ENCODE measurements at places on chromosomes 12 and 14.

- H3K4me1 ChIP-seq = no peaks in the 10 kb centered on the region
- no peaks in the 10 kb centered on the region for H3K27me3 ChIP-seq
- no peak overlapping the region for H3K4me3 ChIP-seq
- no peak for DNase-seq
- H3K27ac ChIP-seq = no peak overlapping the region
Observed at GRCh38 chr12:115070313-115070712, 386.3 kb upstream of the TBX3 start.

- no peak overlapping the region for H3K27ac ChIP-seq
- H3K4me1 ChIP-seq = no peaks in the 10 kb centered on the region
- no peaks in the 10 kb centered on the region for H3K27me3 ChIP-seq
- DNase-seq = no peak
- H3K4me3 ChIP-seq = no peak overlapping the region
Observed at GRCh38 chr12:49274396-49275069, 9.7 kb downstream of the TUBA1C start.

DNA sequence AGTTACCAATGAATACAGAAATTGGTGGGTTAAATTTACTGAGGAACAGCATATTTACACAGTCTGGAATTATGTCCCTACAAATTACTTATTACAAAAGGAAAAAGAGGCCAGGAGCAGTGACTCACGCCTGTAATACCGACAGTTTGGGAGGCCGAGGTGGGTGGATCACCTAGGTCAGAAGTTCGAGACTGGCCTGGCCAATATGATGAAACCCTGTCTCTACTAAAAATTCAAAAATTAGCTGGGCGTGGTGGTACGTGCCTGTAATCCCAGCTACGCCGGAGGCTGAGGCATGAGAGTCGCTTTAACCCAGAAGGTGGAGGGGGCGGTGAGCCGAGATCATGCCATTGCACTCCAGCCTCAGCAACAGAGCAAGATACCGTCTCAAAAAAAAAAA, 52.6 kb downstream of the HECTD1 start:
- H3K27ac ChIP-seq = no peak overlapping the region
- no peak for DNase-seq
- no peak overlapping the region for H3K4me3 ChIP-seq

DNA sequence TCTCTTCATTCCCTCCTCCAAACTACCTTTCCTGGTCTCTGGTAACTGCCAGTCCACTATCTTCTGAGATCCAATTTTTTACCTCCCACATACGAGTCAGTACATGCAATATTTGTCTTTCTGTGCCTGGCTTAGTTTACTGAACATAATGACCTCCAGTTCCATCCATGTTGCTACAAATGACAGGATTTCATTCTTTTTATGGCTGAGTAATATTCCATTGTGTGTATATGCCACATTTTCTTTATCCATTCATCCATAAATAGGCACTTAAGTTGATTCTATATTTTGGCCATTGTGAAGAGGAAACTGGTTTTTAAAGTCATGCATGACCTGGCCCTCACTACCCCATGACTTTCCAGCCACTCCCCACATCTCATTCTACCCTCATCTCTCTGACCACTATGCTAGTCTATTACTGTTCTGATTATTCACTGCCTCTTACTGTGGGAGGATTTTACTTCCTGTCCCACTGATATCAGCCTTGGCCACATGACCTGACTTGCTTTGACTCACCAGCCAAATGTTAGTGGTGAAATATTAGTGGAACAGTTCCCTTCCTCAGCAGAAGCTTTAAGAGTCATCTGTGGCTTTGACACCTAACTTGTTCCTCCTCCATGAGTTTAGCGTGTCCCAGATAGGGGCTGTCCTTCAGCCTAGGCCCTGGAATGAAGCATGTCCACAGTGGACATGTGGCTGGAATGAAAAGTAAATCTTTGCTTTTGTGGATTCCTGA, 52.2 kb downstream of the GOLGA5 start:
- DNase-seq = no peak
- no peak overlapping the region for H3K4me3 ChIP-seq
- H3K36me3 ChIP-seq = no peaks in the 10 kb centered on the region
- no peaks in the 10 kb centered on the region for H3K27me3 ChIP-seq
- H3K27ac ChIP-seq = no peak overlapping the region

- H3K27me3 ChIP-seq = no peaks in the 10 kb centered on the region
- H3K4me1 ChIP-seq = no peaks in the 10 kb centered on the region
- no peaks in the 10 kb centered on the region for H3K36me3 ChIP-seq
Observed at GRCh38 chr12:131122631-131123030, 168.9 kb downstream of the ADGRD1 start.

DNA sequence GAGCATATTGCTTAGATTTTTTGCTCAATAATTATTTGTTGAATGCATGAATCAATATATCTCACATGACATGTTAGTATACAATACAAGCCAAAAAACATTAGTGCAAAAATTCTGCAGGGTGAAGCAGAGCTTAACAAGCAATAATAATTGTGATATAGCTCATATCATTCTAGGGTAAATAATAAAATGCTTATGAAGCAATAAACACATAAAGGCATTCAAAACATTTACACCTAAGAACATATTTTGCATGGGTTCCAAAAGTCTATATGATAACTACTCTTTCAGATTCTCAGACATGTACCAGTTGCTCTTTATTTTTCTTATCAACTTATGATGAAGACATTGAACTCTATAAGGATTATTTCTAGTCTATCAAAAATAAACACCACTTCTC, 886.2 kb downstream of the TRHDE start:
- H3K27me3 ChIP-seq = no peaks in the 10 kb centered on the region
- H3K4me1 ChIP-seq = no peaks in the 10 kb centered on the region
- H3K4me3 ChIP-seq = no peak overlapping the region
- DNase-seq = no peak
- H3K27ac ChIP-seq = no peak overlapping the region

GRCh38 chr12:116534311-116535121, 24.7 kb upstream of the MAP1LC3B2 start:
- H3K36me3 ChIP-seq = no peaks in the 10 kb centered on the region
- H3K4me1 ChIP-seq = peaks cover 9% of the 10 kb centered on the region
- no peak overlapping the region for H3K27ac ChIP-seq
- H3K27me3 ChIP-seq = peaks cover 6% of the 10 kb centered on the region
